NCI-H2227 treated with DMSO at 0.1 percent for 48 hours (cell line): ENCODE measurements at places on chromosomes 7 and 10.

DNA sequence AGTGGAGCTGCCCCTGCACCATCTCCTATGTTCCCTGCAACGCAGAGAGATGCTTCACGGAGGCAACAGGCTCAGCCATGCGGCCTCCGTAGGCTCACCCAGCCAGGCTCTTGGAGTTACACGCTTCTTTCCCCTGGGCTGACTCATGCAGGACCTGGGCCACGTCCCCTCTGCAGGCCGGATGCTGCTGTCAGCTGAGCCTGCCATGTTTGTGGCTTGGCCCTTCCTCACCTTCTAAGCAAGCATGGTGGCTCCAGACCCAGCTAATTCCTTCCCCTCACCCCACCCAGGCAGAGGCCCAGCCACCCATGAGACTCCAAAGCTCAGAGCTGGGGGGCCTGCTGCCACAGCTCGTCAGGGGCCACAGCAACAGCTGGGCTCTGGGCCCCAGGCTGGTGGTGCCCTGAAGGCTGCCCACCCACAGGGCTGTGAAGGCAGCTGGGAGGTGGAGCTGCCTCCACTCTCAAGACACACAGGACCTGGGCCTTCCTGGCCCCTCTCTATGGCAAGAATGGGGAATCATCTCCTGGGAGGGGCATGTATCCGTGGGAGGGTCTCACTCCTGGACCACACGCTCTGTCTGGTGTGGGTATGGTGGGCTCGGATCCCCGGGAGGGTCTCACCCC is 219.6 kb downstream of the ELFN1 start:
- no peak for DNase-seq

DNA sequence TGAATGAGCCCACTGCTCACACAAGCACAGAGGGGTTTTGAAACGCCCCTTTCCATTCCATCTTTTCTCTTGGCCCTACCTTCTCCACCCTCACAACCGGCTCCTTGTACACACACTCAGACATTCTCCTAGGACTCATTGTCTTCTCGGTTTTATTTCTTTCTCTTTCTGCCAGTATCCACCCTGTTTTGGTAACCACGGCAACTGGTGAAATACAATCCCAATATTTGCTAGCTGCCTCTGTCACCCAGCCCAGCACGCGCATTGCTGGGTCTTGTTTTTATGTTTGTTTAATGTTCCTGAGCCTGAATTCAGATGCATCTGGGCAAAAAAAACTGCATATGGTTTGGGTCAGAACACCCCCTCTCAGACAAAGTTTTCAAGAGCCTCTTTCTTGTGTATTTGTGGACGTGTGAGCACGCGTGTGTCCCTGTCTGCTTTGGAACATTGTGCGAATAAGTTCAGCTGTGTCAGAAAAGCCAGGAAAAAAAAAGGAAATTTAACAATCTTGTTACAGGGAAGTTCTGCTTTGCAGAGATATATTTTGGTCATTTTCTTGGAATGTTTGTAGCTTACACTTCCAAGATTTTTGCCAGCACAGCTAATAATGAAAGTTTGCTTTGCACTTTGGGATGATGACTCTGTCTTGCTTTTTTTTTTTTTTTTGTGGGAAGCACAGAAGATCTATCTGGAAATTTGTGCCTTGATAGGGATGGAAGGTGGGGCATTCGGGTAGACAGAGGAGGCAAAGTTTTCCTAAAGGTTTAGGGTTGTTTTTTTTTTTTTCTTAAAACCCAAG is 225.9 kb downstream of the TRIL start:
- no peak for DNase-seq

DNA sequence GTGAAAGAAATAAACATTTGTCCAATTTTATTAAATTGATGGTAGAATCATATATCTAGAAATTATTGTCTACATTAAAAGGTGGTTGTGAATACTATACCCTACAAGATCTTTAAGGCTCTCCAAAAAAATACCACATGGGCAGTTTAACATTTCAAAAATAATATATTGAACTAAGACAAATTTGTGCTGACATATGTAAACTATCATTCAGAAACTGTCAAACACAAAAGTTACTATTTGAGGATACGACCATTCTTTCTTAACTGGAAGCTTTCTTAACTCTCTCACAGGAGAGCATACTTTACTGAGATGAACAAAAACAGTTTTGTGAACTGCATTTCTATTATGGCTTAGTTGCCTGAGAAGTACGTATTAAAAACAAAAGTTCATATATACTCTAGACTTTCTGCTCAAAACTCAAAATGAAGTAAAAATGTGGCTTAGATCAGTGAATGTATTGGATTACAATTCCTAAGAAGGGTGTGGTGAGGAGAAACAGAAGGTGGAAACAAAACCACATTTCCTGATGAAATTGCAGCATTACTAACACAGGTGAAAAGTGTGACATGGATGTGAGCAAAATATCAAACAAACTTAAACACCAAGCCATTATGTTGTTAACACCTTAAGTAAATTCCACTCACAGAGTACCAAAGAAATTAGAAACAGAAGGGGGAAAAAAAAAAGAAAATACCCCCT is 138.5 kb downstream of the SEMA3A start:
- no peak for DNase-seq

GRCh38 chr7:146117576-146117975 is 975 bp downstream of the CNTNAP2 start:
- DNase-seq = no peak

- no peak for DNase-seq
These were observed 21.6 kb upstream of the RPEL1 start for GRCh38 chr10:103224133-103224532.

- no peak for DNase-seq
These were observed 125.6 kb upstream of the PRPS1L1 start for GRCh38 chr7:18153183-18153748.

DNA sequence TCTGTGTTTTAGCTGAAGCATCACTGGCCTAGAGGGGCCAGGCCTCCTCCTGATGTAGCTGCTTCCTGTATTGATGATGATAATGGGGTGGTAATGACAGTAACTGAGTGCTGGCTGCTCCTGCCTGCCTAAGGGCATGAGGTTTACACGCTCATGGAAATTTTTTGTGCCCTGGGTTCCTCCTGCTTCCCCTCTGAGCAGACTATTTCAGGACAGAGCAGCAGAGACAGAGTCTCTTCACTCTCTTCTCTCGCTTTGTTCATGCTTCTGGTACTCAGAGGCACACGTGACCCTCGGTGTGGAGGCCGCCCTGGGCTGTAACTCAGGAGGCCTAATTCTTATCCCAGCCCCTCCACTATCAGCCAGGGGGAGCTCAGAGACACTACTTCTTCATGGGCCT is 27.9 kb downstream of the LRRC20 start:
- no peak for DNase-seq

DNA sequence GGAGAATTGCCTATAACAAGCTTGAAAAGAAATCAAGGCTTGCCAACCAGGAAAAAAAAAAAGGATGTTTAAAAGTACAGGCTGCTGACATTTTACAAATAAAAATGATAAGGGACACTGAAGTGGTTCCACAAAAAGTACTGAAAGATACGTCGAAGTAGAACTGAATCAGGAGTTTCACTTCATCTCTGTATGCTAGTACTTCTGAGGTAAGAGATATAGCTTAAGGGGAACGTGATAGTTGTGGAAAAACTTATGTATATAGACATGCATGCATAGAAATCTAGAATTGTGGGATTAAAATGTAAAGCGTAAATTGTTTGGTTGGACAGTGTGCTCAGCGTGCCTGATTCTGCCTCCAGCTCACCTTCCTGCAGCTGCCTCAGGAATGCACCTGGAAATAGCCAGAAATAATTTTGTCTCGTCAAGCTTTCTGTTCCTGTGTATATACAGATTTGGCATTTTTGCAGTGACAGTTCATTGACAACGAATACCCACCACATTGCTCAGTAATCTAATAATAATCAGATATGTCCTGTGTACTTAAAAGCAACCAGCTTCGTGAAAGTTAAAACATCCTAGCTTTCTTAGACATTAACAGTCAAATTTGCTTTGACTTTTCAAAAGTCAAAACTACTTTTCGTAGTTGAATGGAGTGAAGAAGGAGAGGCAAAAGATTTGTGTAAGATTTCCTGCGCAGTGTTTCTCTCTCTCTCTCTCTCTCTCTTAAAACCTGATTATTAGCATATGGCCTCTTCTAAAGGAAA is 1.4 kb downstream of the SOSTDC1 start:
- no peak for DNase-seq

DNA sequence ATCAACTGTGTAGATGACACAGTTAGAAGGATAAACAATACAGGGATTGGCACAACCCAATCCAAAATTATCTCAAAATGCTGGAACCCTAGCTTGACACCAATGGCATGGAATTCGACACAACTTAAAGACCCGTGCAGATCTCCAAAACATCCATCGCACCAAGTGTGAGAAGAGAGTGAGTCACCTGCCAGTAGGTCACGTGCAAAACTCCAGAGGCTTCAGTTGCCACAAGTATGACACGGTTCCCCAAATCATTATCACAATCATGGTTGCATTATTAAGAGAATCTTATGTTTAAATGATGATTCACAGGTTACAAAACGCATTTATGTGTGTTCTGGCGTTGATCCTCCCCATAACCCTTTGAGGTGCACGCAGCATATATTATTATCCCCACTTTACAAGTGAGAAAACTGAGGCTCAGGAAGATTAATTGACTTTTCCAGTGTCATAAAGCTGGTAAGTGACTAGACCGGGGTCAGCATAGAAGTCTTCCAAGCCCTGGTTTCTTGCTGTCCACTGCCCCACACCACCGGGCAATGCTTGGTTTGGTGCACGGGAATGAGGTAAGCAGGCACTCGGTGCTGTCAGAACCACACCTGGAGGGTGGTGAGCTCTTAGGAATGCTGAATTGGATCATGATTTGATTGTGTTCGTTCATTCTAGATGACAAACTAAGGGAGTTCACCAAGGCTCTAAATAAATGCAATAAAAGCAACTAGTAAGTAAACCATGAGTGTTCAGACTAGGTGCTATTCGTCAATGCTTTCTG is 23.6 kb upstream of the STK17A start:
- DNase-seq = no peak

- no peak for DNase-seq
These were observed 35.3 kb upstream of the AGR2 start for GRCh38 chr7:16840094-16840493.

- no peak for DNase-seq
These were observed 6.5 kb downstream of the DUSP5 start for GRCh38 chr10:110504111-110504735.

- no peak for DNase-seq
These were observed 30.4 kb downstream of the MYPN start for GRCh38 chr10:68139448-68140272.

DNA sequence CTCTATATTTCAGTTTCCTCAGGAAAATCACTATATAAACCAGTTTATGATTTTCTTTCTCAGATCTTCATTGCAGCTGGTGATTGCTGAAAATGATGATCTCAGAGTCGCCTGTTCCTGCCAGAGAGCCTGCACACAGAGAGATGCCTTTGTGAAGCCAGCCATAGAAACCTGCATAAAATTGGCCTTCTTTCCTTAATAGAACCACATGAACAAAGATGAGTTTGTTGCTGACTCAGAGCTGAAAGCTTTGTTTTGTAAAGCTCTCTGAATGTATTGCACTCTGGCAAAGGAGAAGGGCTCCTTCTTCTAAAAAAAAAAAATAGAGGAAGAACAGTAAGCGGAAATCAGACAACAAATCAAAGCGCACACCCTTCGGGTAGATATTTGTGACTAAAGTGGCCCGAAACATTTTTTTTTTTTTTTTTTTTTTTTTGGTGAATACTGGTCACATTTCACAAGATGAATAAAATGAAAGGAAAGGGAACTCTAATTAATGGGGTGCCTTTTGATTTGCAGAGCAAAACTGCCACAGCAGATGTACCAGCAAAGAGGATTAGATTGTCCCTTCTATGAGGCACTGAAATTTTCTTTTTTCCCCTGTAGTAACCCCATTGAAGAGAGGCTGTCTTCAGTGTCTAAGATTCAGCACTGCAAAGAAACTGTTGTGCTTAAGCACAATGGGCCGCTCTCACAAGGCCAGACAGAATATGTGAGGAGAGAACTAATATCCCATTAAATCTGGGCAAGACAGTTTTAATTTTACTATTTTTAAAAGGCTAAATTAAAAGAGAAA is 75.1 kb upstream of the PTPRZ1 start:
- peak; percentile 20 for DNase-seq

DNA sequence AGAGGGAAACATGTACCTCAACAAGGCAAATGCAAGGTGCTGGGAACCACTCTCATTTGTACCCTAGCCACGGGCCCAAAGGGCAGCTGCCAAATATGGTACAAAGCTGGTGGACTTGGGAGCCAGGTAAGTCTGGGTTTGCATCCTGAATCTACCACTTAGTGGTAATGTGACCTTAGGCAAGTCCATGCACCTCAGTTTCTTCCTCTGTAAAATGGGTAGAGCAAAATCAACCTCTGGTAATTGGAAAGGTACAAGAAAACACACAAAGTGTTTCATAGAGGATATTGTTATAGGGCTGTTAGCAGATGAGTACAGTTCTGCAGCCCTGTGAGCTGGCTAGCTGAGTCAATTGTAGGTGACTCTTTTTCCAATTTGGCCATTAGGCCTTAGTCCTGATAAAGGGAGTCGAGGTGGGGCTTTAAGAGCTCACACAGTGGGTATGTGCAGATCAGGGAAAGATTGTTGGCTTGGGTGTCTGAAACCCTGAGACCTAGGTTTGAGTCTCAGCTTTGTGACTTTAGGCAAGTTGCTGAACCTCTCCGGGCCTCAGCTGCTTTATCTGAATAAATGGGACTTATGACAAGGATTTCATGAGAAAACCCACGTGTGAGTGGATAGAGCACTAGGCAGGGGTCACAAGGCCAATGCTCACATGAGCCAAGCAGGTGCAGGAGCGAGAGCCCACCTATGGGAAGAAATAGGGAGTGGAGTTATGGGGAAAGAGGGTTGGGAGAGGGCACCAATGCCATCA is 121.3 kb upstream of the GDF10 start:
- no peak for DNase-seq

- DNase-seq = no peak
These were observed 177.6 kb downstream of the REEP3 start for GRCh38 chr10:63698787-63699150.

GRCh38 chr10:32437334-32437733 is 8.6 kb upstream of the CCDC7 start:
- no peak for DNase-seq

DNA sequence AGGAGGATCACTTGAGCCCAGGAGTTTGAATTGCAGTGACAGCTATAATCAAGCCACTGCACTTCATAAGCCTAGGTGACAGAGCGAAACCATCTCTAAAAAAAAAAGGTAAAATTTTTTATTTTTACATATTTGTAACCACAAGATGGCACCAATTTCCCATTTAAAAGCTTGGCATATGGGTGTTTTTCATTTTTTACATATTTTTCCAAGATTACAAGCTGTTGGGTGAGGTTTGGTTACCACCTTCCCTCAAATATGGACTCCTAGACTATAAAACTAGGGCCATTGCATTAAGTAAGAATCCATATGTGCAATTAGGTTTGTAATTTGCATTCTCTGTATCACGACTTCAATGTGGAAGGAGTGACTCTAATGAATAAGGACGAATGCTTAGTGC is 129.3 kb upstream of the ACBD5 start:
- DNase-seq = no peak
